Transverse colon (tissue), 4 donors: ENCODE measurements at places on chromosomes 2 and 18. TPM values are rescaled to one million over a fixed set of nuclear protein-coding genes. Genes with fewer than 3 reads are reported as not detected.
A peak's percentile ranks its signal among the peaks of the same experiment; 100 is the strongest.

DNA sequence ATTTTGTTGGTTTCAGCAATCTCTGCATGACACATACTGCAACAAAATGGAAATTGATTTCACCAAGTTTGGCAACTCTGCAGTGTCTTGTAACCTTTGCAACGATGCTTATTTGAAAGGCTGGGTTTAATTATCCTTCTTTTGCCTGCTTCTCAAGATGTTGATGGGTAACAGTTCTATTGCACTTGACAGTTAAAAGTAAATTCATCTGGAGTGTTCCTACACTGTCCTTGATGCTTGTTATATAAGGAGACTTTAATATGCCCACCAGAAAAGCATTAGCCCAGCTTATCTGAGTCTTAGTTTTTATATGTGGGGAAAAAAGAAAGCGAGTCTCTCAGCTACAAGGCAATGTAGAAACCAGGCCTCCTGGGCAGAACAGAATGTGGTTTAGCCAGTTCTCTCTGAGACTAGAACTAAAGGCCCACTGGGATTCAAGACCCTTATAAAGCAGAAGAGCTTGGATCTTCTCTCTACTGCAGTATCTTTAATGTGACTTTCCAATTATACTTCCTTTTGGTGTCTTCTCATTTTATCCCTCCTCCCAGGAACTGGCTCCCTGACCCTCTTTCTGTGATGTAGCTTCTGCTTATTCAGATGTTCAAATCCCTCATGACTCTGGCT lies 106.8 kb upstream of the LYPD6 start:
- no peak for DNase-seq
- no peaks in the 10 kb centered on the region for H3K27me3 ChIP-seq
- peaks cover 6% of the 10 kb centered on the region for H3K4me1 ChIP-seq
- H3K4me3 ChIP-seq: no peak overlapping the region

DNA sequence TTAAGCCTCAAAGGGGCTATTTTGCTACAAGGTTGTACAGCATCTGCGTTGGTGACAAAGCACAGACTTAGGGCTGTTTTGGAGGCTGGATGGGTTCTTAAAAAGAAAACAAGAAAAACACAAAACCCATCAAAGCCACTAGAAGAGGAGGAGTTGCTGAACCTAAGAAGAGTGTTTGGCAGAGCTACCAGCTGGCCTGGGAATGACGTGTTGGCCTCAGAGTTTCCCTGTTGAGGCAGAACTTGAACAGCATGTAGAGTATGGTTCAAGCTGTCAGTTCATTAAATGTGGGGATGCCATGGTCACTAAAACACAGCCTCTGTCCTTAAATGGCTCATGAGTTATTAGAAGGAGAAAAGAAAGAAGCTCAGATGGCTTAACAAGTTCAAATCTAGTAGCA lies 162.5 kb downstream of the TTC32 start:
- H3K4me3 ChIP-seq: no peak overlapping the region
- H3K27ac ChIP-seq: peak overlapping the region; percentile 40
- DNase-seq: no peak
- H3K27me3 ChIP-seq: no peaks in the 10 kb centered on the region
- H3K36me3 ChIP-seq: no peaks in the 10 kb centered on the region
- H3K4me1 ChIP-seq: no peaks in the 10 kb centered on the region

- H3K4me3 ChIP-seq: no peak overlapping the region
- H3K27ac ChIP-seq: no peak overlapping the region
- DNase-seq: no peak
- peaks cover 31% of the 10 kb centered on the region for H3K27me3 ChIP-seq
- H3K36me3 ChIP-seq: no peaks in the 10 kb centered on the region
These were observed 4.3 kb upstream of the CDCA7 start for GRCh38 chr2:173350383-173350782.

DNA sequence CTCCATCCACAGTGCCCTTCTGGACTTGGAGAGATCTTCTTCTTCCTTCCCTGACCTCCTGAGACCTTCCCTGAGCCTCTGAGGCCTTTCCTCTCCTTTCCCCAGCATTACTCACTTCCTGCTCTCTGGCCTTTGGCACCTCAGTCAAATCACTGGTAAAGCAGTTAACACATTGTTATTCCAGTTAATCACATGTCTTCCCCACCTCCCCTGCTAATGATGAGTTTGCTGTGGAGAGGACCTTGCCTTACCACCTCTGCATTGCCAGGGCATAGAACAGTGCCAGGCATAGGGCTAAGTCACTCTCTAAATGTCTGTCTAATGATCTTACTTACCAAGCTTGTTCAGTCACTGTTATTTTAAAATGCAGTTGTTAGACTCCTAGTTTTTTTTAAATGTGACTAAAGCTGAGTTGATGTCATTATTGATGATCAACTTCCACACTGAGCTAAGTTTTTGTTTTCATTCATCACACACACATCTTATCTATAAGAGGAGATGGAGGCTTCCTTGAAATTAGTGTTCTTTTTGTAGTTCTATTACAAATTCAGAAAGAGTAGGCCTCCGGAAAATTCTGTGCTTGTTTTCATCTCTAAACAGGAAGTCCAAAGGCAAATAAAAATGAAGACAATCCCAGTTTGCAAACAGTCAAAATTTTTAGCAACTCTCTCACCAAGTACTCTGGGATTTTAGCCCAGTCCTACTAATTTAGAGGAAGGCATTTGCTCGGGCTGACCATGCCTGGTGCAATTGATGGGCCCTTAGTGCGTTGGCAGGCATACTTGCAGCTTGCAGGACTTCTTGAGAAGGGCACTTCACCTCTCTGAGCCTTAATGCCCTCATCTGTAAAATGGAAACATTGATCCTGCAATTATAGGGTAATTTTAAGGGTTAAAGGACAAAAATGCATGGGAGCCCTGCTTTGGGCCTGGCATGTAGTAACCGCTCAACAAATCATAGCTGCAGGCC lies 113.7 kb upstream of the SPRED2 start:
- H3K36me3 ChIP-seq: no peaks in the 10 kb centered on the region
- no peaks in the 10 kb centered on the region for H3K27me3 ChIP-seq
- H3K4me1 ChIP-seq: no peaks in the 10 kb centered on the region

DNA sequence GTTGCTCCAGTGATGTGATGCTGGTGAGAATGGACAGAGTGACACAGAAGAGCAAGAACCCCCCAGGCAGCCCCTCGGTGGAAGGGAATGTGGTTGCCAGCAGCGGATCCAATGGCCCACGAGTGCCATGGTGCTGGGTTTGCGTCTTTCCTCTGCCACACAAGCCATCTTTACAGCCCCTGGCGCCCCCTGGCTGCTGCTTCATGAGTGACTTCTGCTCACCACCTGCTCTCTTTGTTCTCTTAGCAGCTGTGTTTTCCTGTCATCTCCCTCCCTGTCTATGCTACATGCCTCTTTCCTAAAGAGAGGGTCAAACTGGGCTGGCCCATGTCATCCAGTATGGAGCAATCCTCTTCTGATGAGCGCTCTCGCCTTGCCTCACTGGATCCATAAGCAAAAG lies 300.0 kb upstream of the SMIM21 start:
- H3K27ac ChIP-seq: no peak overlapping the region
- H3K4me3 ChIP-seq: no peak overlapping the region
- peak; percentile 14 for DNase-seq
- no peaks in the 10 kb centered on the region for H3K36me3 ChIP-seq
- no peaks in the 10 kb centered on the region for H3K27me3 ChIP-seq
- H3K4me1 ChIP-seq: no peaks in the 10 kb centered on the region

DNA sequence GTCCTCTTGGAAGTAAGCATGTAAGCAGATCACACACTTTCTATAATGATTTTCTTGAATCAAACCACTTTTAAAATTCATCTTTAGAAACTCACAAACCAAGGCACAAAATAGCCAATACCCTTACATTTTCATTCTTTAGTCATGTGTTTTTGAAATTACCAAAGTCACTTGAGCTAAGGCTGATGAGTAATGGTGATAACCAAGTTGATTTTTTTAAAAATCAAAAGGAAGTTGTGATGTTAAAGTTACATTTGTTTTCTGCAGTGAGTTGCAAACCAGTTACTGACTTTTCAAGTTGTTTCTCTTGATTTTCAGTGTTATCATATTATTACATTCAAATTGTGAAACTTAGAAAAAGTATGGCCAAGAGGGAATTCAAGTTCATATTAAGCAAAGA lies 21.5 kb upstream of the IL18RAP start:
- H3K36me3 ChIP-seq: no peaks in the 10 kb centered on the region
- no peak overlapping the region for H3K27ac ChIP-seq
- H3K4me3 ChIP-seq: no peak overlapping the region
- H3K4me1 ChIP-seq: no peaks in the 10 kb centered on the region
- H3K27me3 ChIP-seq: no peaks in the 10 kb centered on the region

DNA sequence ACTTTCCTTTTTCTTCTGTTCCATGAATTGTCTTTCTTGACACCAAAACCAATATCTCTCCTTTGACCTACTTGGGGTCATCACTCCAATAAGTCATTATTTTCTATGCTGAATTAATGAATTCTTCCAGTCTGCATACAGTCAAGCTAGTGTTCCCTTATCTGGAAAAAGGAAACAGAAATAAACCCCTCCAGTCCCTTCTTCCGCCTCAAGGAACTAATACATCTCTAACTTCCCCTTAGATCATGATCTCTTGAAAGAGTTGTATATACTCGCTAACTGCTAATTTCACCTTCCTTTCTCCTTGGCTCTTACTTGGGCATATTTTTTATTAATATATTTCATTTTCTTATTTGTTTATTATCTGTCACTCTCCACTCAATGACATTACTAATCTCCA lies 7.3 kb upstream of the ARHGAP15 start:
- no peak overlapping the region for H3K4me3 ChIP-seq
- no peaks in the 10 kb centered on the region for H3K4me1 ChIP-seq
- no peak for DNase-seq
- no peak overlapping the region for H3K27ac ChIP-seq
- H3K27me3 ChIP-seq: no peaks in the 10 kb centered on the region

GRCh38 chr2:105879803-105880300 lies 135.1 kb downstream of the NCK2 start:
- no peak for DNase-seq
- no peak overlapping the region for H3K27ac ChIP-seq
- no peaks in the 10 kb centered on the region for H3K36me3 ChIP-seq
- peaks cover 11% of the 10 kb centered on the region for H3K4me1 ChIP-seq
- no peak overlapping the region for H3K4me3 ChIP-seq
- H3K27me3 ChIP-seq: no peaks in the 10 kb centered on the region

- H3K27me3 ChIP-seq: no peaks in the 10 kb centered on the region
- DNase-seq: no peak
- no peaks in the 10 kb centered on the region for H3K36me3 ChIP-seq
These were observed 583.6 kb upstream of the PIK3C3 start for GRCh38 chr18:41371156-41372045.

GRCh38 chr2:72981536-72981935 lies 64.2 kb downstream of the EMX1 start:
- no peak overlapping the region for H3K27ac ChIP-seq
- no peaks in the 10 kb centered on the region for H3K27me3 ChIP-seq
- H3K4me1 ChIP-seq: no peaks in the 10 kb centered on the region
- no peak overlapping the region for H3K4me3 ChIP-seq

- H3K27ac ChIP-seq: no peak overlapping the region
- H3K36me3 ChIP-seq: no peaks in the 10 kb centered on the region
- no peaks in the 10 kb centered on the region for H3K27me3 ChIP-seq
- H3K4me1 ChIP-seq: no peaks in the 10 kb centered on the region
- H3K4me3 ChIP-seq: no peak overlapping the region
- DNase-seq: no peak
These were observed 206.8 kb downstream of the CLIP4 start for GRCh38 chr2:29322011-29322410.

DNA sequence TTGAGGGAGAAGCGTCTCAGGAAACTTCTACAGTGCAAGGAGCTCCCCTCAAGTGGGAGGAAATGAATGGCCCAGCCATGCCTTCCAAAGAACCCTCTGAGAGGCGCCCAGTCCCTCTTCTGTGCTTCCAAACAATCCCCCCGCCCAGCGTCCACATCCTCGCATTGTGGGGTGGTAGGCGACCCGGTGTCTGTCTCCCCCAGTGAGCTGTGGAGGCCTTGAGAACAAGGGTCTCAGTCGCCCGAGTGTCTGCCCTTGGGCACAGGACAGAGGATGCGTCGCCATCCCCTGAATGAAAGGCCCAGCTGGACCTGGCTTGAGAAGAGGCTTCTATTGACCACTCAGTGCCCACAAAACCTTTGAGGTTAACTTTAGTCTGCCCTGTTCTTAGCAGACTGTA lies 29.7 kb downstream of the INPP5D start:
- H3K4me3 ChIP-seq: no peak overlapping the region
- H3K27me3 ChIP-seq: no peaks in the 10 kb centered on the region
- no peak for DNase-seq
- H3K27ac ChIP-seq: no peak overlapping the region
- no peaks in the 10 kb centered on the region for H3K36me3 ChIP-seq
- H3K4me1 ChIP-seq: peaks cover 25% of the 10 kb centered on the region

- H3K4me1 ChIP-seq: no peaks in the 10 kb centered on the region
- no peak overlapping the region for H3K27ac ChIP-seq
- no peak for DNase-seq
- H3K27me3 ChIP-seq: no peaks in the 10 kb centered on the region
- no peak overlapping the region for H3K4me3 ChIP-seq
These were observed 778.3 kb downstream of the TRIB2 start for GRCh38 chr2:13495051-13495450.

DNA sequence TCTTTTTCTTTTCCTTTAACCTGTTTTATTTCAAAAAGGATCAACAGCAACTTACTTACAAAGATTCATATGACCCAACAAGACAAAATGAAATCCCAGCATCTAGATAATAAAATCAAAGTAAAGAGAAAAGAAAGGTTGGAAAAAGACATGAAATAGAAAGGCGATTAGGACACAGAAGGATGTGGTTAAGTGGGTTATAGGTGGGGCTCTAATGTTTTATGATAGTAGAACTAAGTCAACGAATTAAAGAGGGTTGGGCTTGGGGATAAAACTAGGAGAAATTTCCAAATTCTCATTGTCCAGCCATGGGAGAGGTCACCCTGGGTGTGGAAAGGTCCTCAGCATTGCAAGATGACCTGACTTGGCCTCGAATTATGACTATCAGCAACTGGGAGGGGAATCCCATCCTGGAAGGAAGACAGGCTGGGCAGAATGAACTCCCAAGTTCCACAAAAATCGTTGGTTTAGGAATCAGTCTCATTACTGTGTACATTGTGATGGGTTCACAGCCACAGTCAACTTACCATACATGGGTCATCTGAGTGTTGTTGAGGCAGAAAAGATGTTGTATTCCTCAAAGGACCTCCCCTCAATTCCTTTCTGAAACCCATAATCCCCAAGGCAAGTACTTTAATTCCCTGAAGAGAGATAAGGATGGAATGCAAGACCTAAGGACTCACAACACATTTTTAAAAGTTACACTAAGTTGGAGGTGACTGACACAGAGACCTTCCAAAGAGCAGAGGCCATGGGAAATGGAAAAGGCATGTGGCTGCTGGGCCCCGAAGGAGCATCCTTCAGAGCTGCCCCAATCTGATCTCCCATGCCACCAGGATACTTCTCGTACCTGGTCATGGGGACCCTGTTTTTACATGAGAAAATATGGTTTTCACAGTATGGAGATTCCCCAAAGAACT lies 167.6 kb downstream of the UXS1 start:
- no peaks in the 10 kb centered on the region for H3K36me3 ChIP-seq
- H3K4me1 ChIP-seq: peaks cover 22% of the 10 kb centered on the region
- no peak overlapping the region for H3K4me3 ChIP-seq
- H3K27me3 ChIP-seq: no peaks in the 10 kb centered on the region
- H3K27ac ChIP-seq: no peak overlapping the region

Gene XDH
- 46.4 TPM for total RNA-seq

Gene SLC35F5
- total RNA-seq: 142 TPM

Gene AGXT
- 0.82 TPM for total RNA-seq

Gene NEU2
- total RNA-seq: not detected

Gene CFAP65
- 0.64 TPM for total RNA-seq

Gene EVX2
- total RNA-seq: not detected

Gene LHCGR
- total RNA-seq: not detected

Gene KATNAL2
- total RNA-seq: 5.1 TPM

Gene CDKL4
- total RNA-seq: not detected

Gene CNGA3
- 0.40 TPM for total RNA-seq

Gene PLGLB1
- total RNA-seq: not detected

Gene RAMP1
- total RNA-seq: 47.5 TPM

Gene PLCL1
- total RNA-seq: 0.20 TPM
